NCI-H524 (cell line): ENCODE measurements at places on chromosomes 5 and 9.

GRCh38 chr5:102668220-102668932 lies 86.7 kb upstream of the PAM start:
- DNase-seq: peak; percentile 95

DNA sequence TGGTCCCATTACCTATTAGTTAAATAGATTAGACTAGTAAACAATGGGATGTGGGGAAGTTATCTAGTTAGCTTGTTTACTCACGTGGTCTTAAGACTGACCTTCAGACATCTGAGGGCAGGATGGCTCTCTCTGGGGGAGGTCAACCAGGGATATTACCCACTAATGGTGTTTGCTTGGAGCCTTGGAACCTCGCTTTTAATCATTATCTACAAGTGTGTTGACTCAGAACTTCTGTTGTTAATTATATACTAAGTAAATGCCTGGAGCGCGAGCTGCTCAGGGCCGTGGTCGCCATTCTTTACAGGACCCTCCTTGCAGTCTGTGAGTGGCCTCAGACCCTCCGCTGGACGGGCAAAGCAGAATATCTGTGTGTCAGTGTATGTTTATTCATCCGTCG lies 48.5 kb upstream of the ZNF354A start:
- no peak for DNase-seq

GRCh38 chr9:79764374-79764773 lies 192.6 kb downstream of the TLE4 start:
- no peak for DNase-seq

DNA sequence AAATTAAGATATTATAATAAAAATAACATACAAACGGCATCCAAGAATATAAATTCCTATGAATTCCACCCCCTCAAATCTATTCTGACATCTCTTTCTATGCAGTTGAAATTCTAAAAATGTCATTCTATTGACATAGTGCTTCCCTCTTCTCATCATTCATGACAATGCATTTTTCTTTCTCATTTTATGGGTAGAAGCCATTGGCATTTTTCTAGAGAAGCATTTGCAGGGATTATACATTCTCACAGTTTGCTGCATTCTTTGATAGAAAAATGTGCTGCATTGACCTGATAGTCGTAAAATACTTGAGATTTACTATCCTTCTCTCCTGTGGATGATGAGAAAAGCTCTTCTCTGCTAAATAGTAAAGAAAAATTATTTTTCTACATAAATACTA lies 760.9 kb upstream of the ACO1 start:
- no peak for DNase-seq

DNA sequence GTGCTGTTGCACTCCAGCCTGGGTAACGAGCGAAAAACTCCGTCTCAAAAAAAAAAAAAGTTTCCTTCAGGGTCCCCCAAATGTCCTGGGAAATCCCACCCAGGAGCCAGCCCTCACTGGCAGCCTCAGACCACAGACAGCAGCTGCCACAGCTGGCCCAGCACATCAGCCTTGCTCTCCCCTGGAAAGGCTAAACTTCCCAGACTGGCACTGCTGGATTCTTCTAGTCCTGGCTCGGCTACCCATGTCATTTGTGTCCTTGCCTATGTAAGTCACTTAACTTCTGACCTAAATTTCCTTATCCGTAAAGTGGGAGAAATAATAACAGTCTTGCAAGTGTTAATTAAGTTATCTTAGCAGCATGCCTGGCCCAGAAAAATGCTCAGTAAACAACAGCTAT lies 8.6 kb upstream of the PRRC2B start:
- DNase-seq: no peak

DNA sequence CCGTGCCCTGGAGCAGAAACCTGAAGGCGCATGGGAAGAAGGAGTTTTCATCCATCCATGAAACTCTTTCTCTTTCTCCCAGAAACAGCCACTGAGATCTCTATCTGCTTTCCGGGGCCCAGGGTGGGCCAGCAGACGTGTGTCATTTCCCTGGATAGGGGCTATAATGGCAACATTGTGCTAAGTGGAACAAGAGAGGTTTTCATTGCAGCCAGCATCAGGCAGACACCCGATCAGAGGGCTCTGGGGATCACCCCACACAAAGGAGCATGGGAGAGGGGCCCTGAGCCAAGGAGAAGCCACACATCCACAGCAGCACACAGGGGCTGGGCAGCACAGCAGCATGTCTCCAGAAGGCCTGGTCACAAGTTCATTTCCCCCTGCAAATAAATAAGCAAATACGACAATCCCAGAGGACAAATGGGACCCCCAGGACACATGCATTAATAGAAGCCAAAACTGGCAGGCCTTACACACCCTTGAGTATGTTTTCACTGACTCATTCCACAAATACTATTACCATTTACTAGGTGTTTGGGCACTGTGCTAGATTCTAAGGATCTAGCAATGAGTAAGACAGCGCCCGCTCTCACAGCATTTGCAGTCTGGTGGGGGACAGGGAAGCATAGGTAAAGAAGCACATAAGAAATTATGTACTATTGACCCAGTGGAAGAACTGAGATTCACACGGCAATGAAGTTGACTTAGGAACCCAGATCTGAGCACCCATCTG lies 4.3 kb upstream of the AFAP1L1 start:
- DNase-seq: no peak

DNA sequence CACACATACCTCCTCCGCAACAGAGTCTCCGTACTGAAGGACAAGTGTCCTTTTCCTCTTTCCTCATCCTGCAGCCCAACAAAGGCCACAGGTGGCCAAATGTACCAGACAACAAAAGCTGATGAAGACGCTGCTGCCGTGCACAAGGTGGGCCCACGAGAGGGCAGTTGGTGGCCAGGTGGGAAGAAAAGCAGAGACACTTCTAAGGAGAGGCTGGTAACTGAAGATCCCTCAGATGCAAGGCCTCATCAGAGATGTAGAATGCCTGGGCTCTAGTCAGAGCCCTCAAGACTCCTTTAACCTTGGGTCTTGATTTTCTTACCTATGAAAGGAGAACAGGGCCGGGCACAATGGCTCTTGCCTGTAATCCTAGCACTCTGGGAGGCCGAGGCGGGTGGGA lies 75.7 kb downstream of the NRG2 start:
- no peak for DNase-seq

DNA sequence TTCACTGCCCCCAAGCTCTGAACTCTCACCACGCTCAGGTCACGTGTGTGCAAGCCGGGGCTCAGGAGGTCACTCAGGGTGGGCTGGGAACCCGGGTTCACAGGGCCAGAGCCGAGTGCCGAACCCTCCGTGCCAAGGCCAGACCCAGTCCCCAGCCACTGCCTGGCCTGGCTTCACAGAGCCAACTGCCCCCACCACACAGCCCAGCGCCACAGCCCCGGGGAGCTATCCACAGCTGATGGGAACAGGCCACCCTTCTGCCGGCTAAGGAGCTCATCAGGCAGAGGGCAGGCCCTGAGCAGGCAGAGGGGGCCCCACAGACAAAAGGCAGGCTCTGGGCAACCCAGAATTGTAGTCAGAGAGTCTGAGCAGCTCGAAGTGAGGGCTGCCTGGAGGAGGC lies 117.0 kb downstream of the VAV2 start:
- DNase-seq: no peak

GRCh38 chr5:158553195-158553961 lies 546.3 kb downstream of the EBF1 start:
- peak; percentile 15 for DNase-seq

GRCh38 chr5:110536120-110537115 lies 190.1 kb downstream of the TMEM232 start:
- DNase-seq: no peak
